ENCODE measurements at places on chromosomes 3 and 15.

GRCh38 chr3:129001101-129001805 is at the start of gene EFCC1:
EFCC1 (plus strand) TSS chr3:129001304; CDS start chr3:129001629, 325 bp downstream.
- no peak for DNase-seq

DNA sequence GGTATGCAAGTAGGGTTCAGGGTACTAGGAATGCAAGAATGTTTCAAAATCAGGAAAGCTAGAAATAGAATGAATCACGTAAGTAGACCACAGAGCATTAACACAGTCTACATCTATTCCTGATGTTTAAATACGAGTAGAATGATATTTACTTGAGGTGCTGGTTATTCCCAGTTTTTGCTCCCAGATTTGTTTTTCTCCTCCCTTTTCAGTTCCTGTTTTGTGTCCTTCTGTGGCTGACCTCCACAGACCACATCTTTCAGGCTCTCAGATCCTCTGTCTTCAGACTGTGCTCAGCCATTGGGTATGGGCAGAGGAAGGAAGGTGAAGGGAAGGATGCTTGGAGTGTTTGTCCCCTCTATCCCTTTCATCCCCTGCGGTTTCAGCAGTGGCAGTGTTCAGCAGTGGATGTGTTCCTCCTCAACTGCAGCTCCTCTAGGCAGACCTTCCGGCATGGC is 276.6 kb downstream of the ZNF621 start:
- DNase-seq = no peak

DNA sequence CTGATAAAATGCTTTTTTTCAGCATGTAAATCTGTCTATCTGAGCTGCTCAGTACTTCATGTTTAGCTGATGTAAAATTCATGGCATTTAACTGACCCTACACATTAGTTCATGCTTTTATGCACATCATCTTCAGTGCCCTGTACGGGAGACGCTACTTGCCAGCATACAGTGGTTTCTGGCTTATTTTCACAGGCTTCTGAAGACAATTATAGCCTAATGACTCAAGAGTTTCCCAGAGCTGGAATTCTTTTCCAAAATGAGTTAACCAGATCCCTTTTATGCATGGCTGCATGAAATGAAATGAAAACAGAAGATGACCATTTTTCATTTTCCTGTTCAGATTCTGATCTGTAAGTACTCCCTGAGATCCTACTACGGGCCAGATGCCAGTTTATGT is 1061.5 kb downstream of the ROBO2 start:
- no peak for DNase-seq

- no peak for DNase-seq
Measured at GRCh38 chr3:177830411-177830849, 633.1 kb upstream of the TBL1XR1 start.

GRCh38 chr3:41464858-41465257 is 265.6 kb downstream of the CTNNB1 start:
- DNase-seq = no peak

DNA sequence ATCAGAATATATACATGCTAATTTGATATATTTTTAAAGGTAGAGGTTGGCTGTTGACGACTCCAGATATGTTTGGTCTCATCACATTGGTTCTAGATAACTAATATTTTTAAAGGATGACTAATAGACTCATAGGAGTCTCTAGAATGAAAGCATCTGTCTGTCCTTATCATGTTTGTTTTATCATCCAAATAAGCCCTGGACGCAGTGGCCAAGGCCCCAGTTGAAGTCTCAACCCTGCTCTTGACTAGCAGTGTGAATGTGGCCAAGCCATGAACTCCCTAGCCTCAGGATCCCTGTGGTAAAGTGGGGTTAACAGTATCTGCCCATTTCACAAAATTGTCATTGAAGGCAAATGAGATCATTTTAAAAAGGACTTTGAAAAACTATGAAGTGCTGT is 53.6 kb downstream of the ABHD2 start:
- no peak for DNase-seq

DNA sequence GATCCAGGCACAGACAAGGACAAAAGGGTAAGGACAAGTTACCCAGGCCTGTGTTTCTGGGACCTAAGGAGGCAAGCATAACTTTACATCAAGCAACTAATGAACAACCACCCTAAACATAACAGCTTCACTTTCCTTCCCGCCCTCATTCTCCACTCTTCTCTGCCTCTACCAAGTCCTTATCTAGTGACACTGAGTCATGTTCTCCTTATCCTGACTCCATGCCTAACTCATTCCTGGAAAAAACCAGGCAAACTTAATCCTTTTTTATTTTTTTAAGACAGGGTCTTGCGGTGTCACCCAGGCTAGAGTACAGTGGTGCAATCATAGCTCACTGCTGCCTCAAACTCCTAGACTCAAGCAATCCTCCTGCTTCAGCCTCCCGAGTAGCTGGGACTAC is 44.5 kb downstream of the TMEM44 start:
- DNase-seq = no peak

DNA sequence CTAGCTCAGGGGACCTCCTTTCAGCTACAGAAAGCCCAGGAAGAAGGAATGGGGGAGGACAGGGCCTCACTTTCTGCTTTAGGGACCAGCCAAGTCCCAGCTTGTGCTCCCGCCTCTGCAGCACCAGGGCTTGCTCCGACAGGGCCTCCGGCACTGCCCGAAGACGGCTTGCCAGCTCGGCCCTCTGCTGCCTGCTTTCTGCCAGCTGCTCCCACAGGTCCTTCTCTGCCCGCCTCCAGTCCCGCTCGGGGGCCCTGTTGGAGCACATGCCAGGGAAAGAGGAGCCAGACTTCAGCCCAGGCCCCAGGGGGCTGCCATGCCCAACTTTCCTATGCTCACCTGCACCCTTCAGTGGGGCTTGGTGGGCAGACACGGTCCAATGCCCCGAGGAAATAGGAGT is 4.3 kb upstream of the CLK3 start:
- DNase-seq = no peak

GRCh38 chr3:135897715-135898114 is 67.8 kb upstream of the PPP2R3A start:
- no peak for DNase-seq

DNA sequence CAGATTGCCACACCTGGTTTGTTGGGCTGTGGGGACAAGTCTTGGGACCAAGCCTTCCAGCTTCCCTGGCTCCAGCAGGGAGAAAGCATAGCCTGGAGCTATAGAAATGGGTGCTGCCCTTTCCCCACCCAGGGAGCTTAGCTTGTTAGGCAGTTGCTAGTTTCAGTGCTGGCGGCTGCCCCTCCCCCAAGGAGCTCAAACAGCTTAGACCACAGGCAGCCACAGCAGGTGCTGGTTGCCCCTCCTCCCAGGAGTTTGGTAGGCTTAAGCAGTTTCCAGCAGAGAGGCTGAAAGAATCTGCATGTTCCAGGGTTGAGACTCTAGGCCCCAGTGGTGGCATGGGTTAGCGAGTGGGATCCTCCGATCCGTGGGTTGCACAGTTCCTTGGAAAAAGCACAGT is 889.7 kb downstream of the IGSF11 start:
- no peak for DNase-seq

DNA sequence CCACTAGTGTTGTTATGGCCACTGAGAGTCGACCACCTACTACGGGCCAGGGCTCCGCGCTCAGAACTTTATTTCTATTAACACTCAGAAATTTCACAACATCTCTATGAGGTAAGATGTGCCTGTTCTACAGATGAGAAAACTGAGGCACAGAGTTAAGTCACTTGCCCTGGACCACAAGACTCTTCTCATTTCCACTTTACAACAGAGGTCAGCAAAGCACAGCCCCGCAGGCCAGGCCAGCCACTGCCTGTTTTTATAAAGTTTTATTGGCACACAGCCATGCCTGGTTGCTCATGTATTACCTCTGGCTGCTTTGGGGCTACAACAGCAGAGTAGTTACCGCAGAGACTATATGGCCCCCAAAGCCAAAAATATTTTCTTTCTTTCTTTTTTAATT is 503.6 kb downstream of the SHQ1 start:
- DNase-seq = no peak

DNA sequence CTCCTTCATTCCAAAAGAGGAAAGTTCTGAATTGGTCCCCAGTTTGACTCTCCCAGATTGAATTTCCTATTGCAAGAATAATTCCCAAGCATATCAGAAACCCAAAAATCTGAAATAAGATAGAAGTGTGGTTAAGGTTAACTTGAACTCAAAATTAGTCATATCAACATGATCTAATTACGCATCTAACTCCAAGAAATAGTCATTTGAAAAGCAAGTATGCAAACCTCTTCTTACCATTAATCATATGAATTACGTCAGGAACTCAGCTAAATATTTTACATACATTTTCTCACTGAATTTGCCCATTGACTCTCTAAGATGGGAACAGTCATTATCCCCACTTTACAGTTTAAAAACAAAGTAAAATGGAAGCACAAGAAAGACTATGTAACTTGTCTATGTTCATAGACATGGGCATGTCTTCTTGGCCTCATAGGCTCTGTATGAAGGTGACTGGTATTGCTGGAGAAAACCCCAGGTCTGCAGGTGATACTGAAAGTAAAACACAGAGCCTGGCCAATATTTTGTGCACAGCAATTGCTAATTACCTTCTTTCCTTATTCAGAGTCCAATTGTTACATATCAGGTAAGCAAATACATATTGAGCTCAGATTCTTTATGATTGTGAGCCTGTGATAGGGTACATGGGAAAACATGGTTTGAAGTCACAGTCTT is 139.2 kb downstream of the ATP8B4 start:
- DNase-seq = peak; percentile 3

DNA sequence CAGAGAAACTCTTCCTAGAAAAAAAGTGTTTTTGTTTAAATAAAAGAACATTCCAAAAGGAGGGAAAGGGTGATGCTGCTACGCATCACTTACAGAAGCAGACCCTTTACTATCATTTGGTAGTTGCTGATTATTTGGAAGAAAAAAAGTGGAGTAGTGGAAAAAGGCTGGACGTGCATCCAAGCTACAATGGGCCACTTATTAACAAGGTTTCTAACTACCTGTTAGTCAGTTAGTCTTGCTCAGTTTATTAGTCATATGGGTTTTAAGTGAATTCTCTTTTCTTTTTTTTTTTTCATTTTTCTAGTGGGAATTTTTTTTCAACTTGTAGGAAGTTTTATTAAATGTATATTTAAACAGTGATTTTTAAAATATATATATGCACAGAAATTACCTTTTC is 866.0 kb downstream of the MCTP2 start:
- no peak for DNase-seq

- DNase-seq = peak; percentile 64
Measured at GRCh38 chr3:32313723-32314473, 75.4 kb downstream of the CMTM8 start.

DNA sequence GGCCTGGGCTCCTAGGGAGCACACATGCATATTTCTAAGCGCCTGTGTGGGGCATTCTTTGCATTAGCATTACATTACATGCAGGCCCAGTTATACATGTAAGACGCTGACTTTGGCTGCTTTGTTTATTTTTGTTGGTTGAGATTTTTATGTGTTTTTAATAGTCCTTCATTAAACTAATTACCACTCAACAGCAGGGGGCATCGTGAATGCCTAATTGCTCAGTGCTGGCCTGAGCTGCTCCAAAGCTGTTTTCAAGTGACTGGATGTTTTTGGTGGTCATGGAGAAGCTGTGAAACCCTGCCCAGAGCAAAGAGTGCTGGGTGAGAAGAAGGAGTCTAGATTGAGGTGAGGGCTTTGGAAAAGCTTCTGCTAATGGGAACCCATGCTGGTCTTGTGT is 41.5 kb downstream of the GPD1L start:
- no peak for DNase-seq

- no peak for DNase-seq
Measured at GRCh38 chr3:183870563-183870962, 14.1 kb downstream of the PARL start.

GRCh38 chr15:79433276-79433990 is 1.3 kb downstream of the MINAR1 start:
- no peak for DNase-seq

- DNase-seq = peak; percentile 64
Measured at GRCh38 chr3:196969660-196970546, 1.3 kb upstream of the PIGZ start.

GRCh38 chr3:117519776-117520175 is 810.2 kb downstream of the TUSC7 start:
- DNase-seq = no peak

DNA sequence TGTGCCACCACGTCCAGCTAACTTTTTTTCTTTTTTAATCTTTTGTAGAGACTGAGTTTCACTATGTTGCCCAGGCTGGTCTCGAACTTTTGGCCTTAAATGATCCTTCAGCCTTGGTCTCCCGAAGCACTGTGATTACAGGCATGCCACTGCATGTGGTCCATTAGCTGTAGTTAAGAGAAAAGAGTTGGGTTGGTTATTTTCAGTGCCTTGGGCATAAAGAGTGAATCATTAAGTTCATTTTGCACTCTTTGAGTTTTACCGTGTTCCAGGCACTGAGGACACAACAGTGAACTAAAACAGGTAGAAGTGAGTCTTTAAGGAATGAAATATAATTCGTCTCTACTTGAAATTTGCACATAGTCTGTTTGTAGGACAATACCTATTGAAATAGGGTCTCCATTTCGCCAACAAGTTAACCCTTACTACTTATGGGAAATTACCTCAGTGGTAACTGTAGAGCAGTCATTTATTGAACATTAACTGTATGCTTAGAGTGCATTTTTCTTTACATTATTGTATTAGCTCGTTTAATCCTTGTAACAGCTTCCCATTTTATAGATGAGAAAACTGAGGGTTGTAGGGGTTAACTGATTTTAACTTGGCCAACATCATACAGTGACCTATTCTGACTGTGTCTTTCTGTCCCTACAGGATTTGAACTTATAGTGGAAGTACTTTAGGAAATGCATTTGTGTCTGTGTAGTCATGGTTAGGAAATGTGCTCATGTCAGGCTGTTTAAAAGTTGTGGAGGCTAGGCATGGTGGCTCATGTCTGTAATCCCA is 22.7 kb upstream of the TRAK1 start:
- no peak for DNase-seq
